ENCODE measurements at places on chromosomes 4 and X.

- DNase-seq: no peak
Measured at GRCh38 chr4:38283724-38284123, 323.5 kb downstream of the PTTG2 start.

GRCh38 chr4:67576059-67576466, 17.5 kb downstream of the STAP1 start:
- no peak for DNase-seq

DNA sequence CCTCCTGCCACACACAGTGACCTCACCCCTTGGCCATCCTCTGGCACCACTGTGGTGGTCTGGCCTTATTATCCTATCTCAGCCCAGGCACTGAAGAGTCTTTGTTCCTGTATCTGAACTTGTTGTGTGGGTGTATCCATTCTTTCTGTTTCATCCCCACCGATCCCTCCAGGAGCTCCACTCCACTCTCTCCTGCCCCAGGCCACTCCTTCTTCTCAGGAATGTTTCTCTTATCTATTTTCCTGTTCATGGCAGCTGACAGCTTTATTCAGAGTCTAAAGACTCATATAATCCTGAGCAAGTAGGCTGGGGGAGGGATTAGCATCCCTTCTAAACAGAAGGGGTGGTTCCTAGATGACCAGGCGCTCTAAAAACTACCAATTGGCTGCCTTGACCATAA, 150.0 kb downstream of the ANAPC10 start:
- DNase-seq: no peak

DNA sequence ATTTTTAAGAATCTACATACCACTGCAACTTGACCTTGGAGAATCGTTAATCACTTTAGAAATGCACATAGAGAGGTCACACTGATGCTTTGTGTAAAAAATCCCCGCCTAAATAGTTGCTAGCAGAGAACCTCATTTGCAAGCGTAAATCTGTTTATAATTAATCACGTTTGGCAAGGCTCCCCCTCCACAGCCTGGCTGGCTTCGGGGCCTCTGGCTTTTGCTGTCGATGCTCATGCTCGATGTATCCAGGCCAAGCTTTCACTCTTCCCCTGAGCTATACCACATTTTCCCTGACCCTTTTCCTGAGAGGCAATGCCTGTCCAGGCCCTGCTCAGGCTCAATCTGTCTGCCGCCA, 23.4 kb downstream of the CYTL1 start:
- DNase-seq: no peak

- peak; percentile 38 for DNase-seq
Measured at GRCh38 chrX:24259544-24260240, 54.2 kb downstream of the SUPT20HL2 start.

DNA sequence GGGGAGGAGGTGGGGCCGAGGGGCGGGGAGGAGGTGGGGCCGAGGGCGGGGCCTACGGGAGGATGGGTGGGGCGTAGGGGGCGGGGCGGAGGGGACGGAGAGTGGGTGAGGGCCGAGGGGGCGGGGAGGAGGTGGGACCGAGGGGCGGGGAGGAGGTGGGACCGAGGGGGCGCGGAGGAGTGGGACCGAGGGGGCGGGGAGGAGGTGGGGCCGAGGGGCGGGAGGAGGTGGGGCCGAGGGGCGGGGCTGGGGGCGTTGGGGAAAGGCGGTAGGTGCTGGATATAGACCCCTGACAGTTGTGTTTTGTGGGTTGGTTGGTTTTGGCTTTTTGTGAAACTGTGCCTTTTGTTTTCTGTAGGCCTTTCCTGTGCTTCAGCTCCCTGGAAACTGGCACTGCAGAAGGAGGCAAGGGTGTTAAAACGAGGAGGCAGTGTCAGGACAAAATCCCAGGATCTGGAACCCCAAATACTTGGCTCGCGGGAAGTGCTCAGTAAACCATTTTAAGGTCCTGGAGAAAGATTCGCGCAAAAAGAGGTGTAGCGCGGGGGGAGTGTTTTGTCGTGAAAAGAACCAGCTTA, 580 bp upstream of the MMGT1 start:
- DNase-seq: peak; percentile 76

GRCh38 chr4:82501154-82501442, 60.7 kb downstream of the TMEM150C start:
- DNase-seq: no peak

- DNase-seq: peak; percentile 64
Measured at GRCh38 chrX:103687696-103688201, 1.2 kb upstream of the MORF4L2 start.

DNA sequence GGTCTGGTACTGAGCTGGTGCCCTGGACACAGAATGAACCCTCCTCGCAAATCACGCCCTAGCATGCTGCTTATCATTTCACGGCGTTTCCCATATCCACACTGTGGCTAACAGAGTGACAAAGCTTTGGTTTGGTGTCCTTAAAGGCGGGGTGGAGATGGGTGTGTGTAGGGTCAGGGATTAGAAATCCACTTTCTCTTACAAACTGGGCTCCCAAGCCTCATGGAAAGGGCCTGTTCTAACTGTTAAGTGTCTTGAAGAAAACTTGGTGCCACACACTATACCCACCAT, 735 bp upstream of the CHRDL1 start:
- DNase-seq: no peak

- DNase-seq: no peak
Measured at GRCh38 chr4:155946486-155946885, 7.2 kb downstream of the CTSO start.

- DNase-seq: no peak
Measured at GRCh38 chr4:5999356-5999755, 18.9 kb downstream of the C4orf50 start.

- DNase-seq: no peak
Measured at GRCh38 chrX:105781804-105782203, 40.5 kb upstream of the NRK start.

- peak; percentile 72 for DNase-seq
Measured at GRCh38 chr4:164977243-164978164, at the start of gene TRIM61. TSS of gene TRIM61 (minus strand) at chr4:164977657. CDS start at chr4:164970002, 7,655 bp downstream.

- no peak for DNase-seq
Measured at GRCh38 chr4:1399508-1400190, 6.6 kb downstream of the NKX1-1 start.

- DNase-seq: no peak
Measured at GRCh38 chr4:82561786-82562563, at the start of gene TMEM150C. TSS of gene TMEM150C (minus strand) at chr4:82561988. CDS start at chr4:82504657, 57,331 bp downstream.

GRCh38 chr4:20017777-20018115, 234.0 kb upstream of the SLIT2 start:
- DNase-seq: no peak

GRCh38 chrX:68843992-68844391, 15.2 kb downstream of the EFNB1 start:
- DNase-seq: no peak

Measured in activated CD8-positive, alpha-beta T cell treated with anti-CD3 and anti-CD28 coated beads, Interleukin-2, amount 10 ng/mL, durations not matched to agents 7 days and 5 days (primary cell).